ENCODE measurements at places on chromosomes 6 and 20. TPM values are rescaled to one million over a fixed set of nuclear protein-coding genes. Genes with fewer than 3 reads are reported as not detected.
A peak's percentile ranks its signal among the peaks of the same experiment; 100 is the strongest.

Gene GNAS-AS1
- total RNA-seq, result not detected

Gene WFDC10B
- total RNA-seq, result not detected

- no peak overlapping the region for H3K27ac ChIP-seq
- no peaks in the 10 kb centered on the region for H3K36me3 ChIP-seq
- no peak overlapping the region for H3K4me3 ChIP-seq
- peak; percentile 45 for DNase-seq
- H3K4me1 ChIP-seq, result peaks cover 17% of the 10 kb centered on the region
Measured at GRCh38 chr20:2822073-2822472, 5.9 kb downstream of the TMEM239 start.

DNA sequence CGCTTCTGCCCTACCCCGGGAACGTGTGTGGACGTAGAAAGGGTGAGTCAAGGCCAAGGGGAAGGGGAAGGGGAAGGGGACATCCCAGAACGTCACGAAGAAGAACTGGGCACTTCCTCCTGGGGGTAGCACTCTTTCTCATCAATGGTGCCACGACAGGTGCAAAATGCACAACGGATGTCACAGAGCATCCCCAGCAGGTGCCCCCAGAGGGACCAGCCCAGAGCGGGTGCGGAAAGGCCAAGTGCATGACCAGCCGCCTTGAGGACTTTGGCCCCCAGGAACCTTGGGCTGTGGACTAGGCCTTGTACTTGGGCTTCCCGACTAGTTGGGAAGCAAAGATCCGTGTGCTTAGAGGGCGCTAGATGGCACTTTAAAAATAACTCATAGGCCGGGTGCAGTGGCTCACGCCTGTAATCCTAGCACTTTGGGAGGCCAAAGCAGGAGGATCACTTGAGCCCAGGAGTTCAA lies 12.1 kb upstream of the SRC start:
- peaks cover 26% of the 10 kb centered on the region for H3K4me1 ChIP-seq
- no peak overlapping the region for H3K4me3 ChIP-seq
- H3K27ac ChIP-seq, result no peak overlapping the region
- no peaks in the 10 kb centered on the region for H3K36me3 ChIP-seq
- no peak for DNase-seq

- H3K27ac ChIP-seq, result no peak overlapping the region
- no peaks in the 10 kb centered on the region for H3K36me3 ChIP-seq
- no peak for DNase-seq
- no peak overlapping the region for H3K4me3 ChIP-seq
Measured at GRCh38 chr6:40599555-40599954, 12.4 kb upstream of the LRFN2 start.

Data from suprapubic skin (tissue), 4 donors.